Effector CD4-positive, alpha-beta T cell (primary cell): ENCODE measurements at places on chromosomes 1 and 21.

- no peak for DNase-seq
These were observed 87.7 kb downstream of the PROX1 start for GRCh38 chr1:214075305-214075998.

DNA sequence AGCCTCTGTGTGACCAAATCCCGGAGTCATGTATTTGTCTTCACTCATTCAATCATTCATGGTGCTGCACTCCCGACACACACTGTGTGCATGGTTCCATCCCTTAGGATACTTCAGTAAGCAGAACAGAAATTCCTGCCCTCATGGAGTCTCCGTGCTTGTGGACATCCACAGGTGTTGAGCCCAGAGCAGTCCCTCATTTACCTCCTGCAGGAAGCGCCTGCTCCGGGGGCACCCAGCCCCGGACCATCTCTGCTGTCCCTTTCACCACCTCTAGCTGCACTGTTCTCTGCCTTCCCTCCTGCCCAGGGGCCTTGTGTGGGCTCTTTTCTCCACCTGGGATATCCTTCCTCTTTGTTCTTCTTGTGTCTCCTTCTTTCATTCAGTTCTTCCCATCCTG is 9.5 kb upstream of the ZBTB21 start:
- DNase-seq = no peak

GRCh38 chr1:201636097-201636496 is 97.2 kb downstream of the NAV1 start:
- DNase-seq = no peak

DNA sequence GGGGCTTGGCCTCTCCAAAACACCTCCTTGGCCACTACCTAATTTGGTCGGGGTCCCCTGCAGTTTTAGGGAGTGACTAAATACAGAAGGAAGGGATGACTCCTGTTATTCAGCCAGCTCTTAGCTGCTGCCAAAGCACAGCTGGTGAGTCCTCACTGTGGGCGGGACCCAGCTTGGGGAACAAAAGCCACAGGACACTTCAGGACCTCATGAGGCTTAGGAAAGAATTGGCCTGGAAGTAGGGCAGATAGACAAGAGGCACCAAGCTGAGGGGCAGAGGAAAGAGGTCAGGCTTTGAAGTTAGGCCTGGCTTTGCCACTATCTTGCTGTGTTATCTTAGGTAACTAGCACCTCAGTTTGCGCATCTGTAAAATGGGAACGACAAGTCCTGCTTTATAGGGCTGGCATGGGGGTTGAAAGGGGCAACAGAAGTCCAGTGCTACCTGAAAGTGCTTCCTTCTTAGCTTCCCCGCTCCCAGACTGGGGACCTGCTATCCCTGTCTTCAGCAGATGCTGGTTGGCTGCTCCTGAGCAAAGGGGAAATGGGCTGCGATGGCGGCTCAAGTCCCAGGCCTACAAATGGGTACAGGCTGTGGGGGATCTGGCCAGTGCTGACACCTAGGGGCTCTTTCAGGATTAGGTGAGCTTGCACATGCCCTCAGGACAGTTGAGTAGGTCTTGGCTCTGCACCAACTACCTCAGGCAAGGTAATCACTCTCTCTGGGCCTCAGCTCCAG is 15.7 kb downstream of the IFI6 start:
- DNase-seq = no peak

- no peak for DNase-seq
These were observed 36.4 kb downstream of the BTG3 start for GRCh38 chr21:17576080-17576835.

DNA sequence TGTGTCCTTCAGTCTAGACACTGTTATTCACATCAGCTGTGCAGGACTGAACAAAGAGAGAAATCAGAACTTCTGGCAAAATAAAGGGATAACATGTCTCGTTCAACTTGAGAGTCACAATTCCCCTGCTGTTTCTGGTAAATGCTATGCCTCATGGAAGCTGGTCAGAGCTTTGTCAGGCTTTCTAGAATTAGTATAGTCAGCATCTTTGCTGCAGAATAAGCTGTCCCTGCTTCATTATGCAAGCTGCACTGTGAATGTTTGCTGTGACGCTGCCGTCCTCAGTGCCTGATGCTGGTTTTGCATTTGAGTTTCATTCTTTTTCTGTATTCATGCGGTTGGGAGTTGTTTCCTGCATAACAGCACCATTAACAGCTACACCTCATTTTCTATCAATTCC is 96.4 kb upstream of the KCNJ6 start:
- no peak for DNase-seq

DNA sequence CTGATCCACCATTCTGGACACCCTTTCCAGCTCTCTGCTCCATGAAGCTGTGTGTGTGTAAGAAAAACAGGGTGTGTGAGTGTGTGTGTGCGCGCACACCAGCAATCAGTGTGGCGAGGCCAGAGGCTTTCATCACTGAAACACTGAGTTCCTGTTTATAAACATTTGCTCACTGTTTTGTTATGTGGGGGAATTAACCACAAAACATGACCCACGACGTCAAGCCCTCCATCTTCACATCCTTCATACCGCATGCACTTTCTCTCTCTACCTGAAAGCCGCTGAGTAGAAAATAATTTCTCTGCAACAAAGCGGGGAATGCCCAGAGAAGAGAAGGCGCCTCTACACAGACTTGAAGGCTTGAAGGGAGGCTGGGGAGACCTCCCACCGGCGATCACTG is 148.9 kb upstream of the IRF2BP2 start:
- peak; percentile 36 for DNase-seq

- DNase-seq = no peak
These were observed 25.0 kb upstream of the CHRM3 start for GRCh38 chr1:239361403-239361802.
